ENCODE measurements at places on chromosomes 12 and 14.

DNA sequence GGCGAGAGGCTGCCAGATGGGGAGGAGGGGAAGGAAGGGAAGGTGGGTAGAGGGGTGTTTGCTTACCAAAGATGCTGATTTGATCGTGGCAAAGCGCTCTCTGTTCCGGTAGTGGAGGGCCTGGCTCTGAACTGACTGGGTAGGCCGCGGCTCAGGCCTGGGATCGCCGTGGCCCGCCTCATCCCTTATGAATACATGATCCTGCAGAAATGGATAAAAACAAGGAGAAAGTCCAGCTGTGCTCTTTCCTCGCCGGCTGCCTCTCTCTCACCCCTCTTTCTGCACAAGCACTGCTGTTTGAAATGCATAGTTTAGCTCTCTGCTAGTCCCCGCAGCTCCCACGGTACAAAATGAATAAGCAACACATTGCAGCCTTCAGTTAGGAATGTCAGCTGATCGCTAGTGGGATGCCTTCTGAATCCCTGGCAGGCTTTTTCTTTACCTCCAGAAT is 53.8 kb downstream of the PEBP1 start:
- DNase-seq, result no peak

DNA sequence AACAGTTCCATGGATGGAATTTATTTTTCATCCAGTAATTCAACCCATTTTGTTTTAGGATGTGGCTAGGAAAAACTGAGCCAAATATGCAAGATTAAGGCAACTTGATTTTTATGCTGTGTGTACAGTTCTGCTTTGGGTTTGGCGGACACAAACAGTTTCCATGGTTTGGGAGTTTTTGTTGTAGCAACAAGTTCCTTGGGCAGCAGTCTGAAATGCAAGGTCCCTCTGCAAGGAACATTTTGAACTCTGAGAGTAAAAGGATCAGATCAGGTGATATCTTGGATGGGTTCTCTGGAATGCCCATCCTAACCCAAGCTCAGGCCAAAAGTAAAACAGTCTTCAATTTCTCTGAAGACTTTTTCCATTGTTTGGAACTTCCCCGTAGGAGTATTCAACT is 161.2 kb downstream of the TMX1 start:
- DNase-seq, result no peak

DNA sequence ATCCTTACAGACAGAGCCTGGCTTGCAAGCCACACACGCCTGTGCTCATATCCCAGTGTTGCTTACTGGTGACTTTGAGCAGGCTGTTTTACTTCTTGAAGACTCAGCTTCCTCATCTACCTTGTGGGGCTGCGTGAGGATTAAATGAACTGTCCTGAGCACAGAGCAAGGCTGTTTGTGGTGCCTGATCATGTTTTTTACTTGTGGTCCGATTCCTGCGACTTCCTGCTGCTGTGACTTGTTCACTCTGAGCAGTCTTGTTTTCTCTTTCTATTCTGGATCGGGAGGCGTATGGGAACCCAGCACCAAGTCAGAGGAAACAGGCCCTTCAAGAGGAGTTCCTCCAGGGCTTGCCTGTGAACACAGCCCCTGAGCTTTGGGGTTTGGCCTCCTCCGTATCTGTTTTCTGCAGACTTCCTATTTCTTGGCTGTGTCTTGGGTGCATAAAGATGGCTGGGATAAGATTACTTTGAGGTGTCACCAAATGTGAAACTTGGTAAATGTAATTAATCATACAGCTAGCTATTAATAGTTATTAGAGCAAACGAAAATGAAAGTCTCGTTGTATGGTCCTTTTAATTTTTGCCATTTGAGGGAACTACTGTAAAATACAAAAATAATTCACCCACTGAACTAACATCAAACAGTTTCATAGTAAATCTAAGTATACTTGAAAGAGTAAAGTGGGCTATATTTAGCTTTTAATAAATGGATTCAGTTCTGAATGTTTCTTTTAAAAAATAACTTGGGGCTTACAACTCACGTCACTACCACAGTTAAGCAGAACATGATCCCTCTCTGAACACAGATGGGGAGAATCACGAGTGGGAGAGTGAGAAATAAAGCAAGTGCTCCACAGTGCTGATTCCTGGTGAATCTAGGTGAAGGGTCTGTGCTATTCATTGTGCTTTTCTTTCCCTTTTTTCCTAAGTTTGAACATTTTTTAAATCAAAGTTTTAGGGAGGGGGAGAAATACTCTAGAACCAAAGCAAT is 251.5 kb downstream of the FOXN3 start:
- DNase-seq, result peak; percentile 78

- DNase-seq, result no peak
These were observed 172.2 kb downstream of the CACNA1C start for GRCh38 chr12:2224961-2225360.

- DNase-seq, result no peak
These were observed 10.9 kb upstream of the HVCN1 start for GRCh38 chr12:110699591-110700445.

DNA sequence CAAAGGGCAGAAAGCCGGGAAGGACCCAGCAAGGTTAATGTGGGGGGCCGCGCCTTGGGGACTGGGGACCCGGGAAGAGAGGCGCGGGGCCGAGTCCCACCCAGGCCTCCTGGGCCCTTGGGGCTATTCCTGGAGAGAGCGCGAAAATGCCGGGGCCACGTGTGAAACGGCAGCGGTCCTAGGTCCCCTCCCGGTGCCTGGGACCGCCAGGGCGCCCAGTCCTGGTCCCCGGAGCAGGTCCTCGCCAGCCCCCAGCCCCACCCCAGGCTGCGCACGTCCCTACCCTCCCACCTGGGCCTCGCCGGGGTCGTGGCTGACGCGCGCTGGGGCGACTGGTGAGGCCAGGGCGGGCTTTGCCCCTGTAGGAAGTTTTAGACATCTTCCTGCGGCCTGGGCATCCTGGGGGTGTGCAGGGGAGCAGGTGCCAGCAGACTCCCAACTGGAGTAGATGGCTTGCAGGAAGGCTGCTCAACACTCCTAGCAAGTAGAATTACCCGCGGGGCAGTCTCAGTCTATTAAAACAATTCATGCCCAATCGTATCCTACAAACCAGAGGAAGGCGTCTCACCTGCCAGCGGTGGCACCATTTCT is 708 bp downstream of the FAR2 start:
- no peak for DNase-seq

DNA sequence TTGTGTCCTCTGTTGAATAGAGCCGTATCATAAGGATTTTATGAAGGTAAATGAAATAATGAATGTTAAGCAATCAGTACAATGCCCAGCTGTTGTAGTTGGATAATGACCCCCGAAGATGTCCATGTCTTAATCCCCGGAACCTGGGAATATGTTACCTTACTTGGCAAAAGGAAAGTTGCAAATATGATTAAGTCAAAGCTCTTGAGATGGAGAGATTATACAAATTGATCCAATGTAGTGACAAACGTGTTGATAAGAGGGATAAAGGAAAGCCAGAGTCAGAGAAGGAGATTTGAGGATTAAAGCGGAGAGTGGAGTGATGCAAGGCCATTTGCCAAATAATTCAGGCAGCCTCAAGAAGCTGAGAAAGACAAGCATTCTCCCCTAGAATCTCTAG is 19.2 kb upstream of the MGAT4C start:
- no peak for DNase-seq

DNA sequence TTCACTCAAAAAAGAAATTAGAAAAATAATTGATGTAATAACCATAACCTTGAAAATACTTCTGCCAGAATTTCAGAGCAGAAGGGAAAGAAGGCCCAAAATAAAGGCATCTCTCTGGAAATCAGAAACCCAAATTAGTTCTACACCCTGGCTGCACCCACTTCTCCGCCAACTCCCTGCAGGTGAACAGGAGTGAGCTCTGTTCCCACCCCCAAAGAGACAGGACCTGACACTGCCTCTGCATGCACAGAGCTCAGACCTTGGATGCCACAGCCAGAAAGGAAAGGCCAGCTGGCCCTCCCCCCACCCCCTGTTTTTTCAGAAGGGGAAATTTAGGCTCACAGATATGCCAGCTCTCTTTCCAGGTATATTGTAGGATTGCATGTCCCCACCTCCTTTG is 228.2 kb downstream of the BCL11B start:
- DNase-seq, result no peak

GRCh38 chr12:304805-305204 is 42.2 kb upstream of the SLC6A13 start:
- no peak for DNase-seq

- peak; percentile 33 for DNase-seq
These were observed 67.9 kb upstream of the BEGAIN start for GRCh38 chr14:100654814-100655740.

- DNase-seq, result no peak
These were observed 42.1 kb upstream of the MTERF2 start for GRCh38 chr12:107029081-107029480.

DNA sequence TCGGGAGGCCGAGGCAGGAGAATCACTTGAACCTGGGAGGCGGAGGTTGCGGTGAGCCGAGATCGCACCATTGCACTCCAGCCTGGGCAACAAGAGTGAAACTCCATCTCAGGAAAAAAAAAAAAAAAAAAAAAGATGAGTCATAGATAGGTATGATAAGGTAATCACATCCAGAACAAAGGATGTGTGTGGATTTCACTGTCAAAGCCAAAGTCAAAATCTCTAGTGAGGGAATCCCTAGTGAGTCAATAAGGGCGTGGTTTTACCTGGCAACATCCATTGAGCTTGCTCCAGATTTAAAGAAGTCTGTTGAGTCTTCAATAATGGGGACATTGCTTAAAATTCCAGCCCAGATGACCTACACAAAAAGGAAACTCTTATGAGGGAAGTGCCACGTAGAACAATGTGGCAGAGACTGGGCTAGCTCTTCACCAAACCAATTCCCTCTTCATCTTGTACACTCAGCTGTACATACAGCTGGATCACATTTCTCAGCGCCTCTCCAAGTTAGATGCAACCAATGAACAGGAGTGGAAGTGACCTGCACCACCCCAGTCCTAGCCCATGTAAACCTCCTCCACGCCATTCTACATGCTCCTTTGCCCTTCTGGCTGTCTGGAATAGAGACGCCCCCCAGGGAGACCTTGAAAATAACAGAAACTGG is 23.4 kb downstream of the ALDH1L2 start:
- DNase-seq, result no peak

DNA sequence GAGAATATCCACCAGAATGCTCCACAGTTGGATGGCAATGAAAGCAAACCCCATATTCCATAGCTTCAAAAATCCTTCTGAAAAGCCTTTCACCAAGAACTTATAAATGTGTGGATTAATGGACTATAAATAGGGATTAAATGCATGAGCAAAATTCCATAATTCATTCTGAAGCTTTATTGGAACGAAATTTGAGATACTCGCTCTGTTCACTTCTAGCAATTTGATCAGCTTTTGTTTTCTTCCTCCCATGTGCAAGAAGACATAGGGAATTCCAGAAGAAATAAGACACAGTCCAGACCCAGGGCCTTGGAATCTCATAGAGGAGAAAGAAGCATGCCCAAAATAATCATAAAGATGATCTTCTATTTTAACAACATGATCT is 285.9 kb upstream of the TMPO start:
- no peak for DNase-seq
